ENCODE measurements at places on chromosomes 16 and 17.

DNA sequence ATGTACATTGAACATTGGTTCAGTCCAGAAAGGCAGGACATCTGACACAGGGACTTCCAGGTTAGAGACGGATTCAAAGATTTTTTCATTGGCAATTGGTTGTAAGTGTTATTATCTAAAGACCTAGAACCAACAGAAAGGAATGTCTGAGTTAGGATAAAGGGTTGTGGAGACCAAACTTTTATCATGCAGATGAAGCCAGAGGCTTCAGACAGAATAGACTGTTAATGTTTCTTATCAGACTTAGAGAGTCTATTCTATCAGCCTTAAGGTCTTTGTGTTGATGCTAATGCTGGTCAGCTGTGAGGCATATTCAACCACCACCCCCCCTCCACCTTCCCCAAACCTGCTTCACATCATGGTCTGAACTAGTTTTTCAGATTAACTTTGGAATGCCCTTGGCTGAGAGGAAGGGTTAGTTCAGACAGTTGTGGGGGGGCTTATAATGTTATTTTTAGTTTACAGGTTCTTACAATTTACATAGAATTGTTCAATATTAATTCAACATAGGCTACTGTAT, 2.1 kb upstream of the ITGB3 start:
- no peak for DNase-seq

DNA sequence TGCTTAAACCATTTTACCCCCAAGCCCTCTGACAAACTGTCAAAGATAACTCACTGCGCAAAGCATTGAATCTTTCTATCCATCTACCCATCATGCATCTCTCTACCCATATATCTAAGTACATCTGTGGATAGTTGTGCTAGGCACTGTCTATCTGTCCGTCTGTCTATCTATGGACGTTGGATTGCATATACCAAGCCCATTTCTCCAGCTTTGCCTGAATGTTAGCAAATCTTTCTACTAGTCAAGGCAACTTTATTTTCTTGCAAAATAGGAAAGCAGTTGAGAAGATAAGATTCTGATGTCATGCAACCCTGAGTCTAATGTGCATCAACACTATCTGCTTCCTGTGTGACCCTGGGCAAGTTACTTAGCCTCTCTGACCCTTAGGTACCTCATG, 117.2 kb downstream of the XYLT1 start:
- no peak for DNase-seq

GRCh38 chr16:67935101-67935401, 1.6 kb downstream of the PSMB10 start:
- no peak for DNase-seq

- DNase-seq: no peak
Measured at GRCh38 chr16:86637744-86638143, 59.4 kb downstream of the FOXL1 start.

GRCh38 chr16:10865991-10866966, 10.7 kb upstream of the CIITA start:
- DNase-seq: no peak

- no peak for DNase-seq
Measured at GRCh38 chr17:73121506-73121905, 29.0 kb upstream of the SLC39A11 start.

DNA sequence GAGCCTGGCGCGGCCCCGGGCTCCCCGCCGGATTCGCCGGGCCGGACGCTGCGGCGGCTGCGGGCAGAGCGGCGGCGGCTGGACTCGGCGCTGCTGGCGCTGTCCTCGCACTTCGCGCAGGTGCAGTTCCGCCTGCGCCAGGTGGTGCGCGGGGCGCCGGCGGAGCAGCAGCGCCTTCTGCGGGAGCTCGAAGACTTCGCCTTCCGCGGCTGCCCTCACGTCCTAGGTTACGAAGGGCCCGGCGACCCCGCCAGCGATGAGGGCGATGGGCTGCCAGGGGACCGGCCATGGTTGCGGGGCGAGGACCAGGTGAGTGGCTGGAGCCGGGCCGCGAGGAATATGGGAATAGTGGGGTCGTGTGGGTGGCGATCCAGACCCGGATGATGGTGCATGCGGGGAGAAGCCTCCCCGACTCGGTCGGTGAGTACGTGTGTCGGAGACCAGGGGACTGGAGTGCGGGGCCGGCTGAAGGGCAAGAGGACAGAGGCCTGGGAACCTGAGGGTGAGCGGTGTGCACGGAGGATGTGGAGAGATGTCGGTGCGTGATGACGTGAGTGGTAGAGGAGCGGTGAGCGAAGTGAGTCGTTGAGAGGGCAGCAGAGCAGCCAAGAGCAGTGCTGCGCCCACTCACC, 517 bp downstream of the RUNDC1 start:
- peak; percentile 39 for DNase-seq

DNA sequence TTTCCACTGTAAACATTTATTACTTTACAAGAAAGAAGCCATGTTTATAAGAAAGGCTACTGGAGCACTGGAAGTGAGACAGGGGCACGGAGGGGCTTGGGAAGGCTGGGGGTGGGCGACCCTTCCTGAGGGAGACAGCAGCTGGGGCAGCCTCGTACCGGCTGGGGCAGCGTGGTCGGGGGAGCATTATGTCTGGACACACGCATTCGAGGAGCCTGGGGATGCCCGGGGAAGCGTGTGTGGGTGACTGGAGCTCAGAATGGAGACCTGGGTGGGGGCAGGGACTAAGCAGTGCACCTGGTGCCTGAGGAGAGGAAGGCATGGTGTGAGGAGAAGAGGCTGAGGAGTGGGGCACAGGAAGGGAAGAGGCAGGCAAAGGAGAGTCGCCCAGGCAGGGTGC, 64.5 kb downstream of the SRCIN1 start:
- DNase-seq: peak; percentile 39

GRCh38 chr16:89575247-89576152, at the start of gene CPNE7:
CPNE7 (plus strand) TSS chr16:89575758; CDS start chr16:89575898, 140 bp downstream.
- DNase-seq: no peak

All from NCI-H510A (cell line).